Daoy (cell line): ENCODE measurements at places on chromosomes 6 and 20.
A peak's percentile ranks its signal among the peaks of the same experiment; 100 is the strongest.

DNA sequence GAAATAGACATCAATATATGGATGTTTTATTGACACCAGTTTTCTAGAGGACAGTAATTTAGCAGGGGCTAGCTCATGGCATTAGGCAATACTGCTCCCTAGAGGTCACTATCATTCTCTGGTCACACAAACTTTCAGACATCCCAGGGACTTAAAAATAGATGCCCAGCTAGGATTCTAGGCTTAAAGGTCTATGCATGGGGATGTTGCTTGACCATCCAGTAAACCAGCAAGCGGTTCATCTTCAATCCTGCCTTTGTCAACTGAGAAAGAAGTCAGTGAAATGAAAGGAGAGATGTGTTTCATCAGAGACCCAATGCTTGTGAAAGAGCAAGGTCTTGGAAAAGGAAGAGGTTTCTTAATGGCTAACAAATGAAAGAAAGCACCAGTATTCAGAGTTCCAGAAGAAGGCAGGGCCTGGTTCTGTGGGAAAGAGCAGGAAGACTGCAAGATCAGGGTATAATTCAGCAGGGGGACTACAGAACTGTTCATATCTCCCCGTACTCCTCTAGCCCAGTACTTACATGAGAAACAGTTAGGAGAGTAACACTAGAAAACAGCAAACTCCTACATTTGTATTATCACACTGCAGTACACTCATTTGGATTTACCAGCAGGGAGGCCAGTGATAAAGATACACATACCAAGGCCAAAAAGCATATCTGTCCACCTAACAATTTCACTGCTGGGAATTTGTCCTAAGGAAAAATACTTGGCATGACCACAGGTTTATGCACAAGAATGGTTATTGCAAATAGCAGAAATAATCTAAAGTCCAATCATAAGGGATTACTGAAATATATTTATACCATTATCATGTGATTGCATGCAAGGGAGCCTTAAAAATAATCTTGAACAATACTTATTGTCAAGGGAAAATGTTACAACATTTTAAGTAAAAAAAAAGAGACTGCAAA is 151.4 kb upstream of the LAMA2 start:
- peak; percentile 51 for DNase-seq

DNA sequence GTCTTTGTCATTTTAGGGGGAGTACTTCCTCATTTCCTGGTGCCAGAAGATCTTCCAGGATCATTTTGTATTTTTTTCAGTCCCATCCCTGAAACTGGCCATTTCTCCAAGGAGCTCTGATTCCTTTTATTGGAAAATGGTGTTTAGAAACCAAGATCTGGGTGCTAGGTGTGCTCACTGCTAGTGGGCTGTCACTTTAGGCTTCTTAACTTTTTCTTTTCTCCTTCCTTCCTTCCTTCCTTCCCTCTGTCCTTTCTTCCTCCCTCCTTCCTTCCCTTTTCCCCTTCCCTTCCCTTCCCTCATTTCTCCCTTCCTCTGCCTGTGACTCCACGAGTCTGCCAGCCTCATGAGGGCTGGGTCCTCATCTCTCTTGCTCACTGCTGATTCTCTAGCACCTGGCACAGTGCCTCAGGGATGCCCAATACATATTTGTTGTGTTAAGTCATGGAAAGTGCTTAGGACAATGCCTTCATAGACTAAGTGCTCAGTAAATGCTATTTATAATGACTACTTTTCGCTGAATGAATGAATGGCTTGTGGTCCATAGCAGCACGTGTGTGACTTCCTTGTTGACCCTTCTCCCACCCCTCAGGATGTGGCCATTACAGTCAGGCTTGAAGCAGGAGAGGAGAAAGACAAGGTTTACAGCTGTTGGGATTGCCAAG is 36.9 kb downstream of the APCDD1L start:
- DNase-seq: no peak

- peak; percentile 33 for DNase-seq
Measured at GRCh38 chr20:49685809-49686208, 27.9 kb downstream of the B4GALT5 start.

DNA sequence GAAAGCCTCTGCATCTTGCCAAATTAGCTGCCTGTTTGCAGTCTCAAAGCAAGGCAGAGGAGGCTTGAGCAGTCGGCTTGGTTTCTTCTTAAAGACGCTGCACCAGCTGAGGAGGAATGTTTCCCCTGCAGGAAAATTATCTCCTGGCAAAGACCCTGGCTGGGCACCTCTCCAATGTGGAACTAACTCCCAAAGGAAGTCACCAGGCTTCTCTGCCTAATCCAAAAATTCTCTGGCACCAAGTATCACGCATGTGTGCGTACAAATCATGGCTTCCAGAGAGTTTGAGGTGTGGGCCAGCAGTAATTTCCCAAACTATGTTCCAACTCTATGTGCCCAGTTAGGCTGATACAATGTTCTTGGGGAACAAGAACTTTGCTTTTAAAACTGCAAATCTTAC is 176.2 kb downstream of the KIF16B start:
- DNase-seq: no peak

- no peak for DNase-seq
Measured at GRCh38 chr6:26016245-26016962, 53.8 kb downstream of the TRIM38 start.

DNA sequence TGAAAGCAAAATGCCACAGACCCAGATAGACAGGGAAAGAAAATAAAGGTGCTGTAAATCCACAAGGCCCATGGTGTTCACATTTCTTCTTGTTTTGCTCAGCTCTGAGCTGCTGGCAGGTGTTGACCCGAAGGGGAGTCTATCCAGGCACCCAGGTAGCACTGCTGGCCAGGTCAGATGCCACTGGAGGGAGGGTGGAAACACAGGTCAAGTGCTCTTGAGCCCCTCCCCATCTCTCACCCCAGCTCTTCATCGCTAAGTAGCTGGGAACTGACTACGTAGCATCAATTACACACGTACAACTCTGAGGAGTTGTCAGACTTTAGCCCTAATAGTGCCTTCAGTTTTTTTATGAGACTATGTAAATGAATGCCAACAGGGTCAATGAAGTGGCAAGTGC is 287.8 kb upstream of the QKI start:
- DNase-seq: no peak

DNA sequence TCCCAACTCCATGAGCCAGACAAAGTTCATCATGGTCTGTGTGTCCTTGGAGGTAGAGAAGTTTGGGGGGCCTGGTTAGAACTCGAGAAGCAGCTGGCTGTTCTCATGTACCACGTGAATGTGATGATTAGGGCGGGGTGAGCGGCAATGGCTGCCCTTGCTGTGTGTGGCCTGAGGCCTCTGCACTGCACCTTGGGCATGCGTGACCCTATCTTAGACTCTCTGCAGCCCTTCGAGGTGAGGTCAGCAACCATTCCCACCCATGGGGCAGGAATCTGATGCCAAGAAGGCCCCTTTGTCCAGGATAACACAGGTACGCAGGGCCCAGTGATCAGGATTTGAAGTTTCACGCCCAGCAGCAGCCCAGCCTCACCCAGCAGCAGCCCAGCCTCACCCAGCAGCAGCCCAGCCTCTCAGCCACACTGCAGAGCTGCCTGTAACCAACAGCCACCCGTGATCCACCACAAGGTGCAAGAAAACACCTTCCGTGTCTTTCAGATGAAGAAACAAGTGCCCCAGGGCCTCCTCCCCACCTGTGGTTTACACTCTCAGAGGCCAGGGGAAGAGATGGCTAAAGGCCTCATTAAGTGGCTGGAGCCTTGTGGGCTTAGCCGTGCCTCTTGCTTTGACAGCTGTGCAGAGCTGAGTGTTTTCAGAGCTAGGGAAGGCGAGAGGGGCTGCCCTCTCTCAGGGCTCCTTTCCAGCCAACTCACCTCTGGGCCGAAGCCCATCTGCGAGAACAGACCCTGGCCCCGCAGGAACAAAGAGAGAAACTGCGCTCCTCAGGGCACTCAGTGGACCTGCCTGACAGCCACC is 195.2 kb upstream of the CDH4 start:
- no peak for DNase-seq

DNA sequence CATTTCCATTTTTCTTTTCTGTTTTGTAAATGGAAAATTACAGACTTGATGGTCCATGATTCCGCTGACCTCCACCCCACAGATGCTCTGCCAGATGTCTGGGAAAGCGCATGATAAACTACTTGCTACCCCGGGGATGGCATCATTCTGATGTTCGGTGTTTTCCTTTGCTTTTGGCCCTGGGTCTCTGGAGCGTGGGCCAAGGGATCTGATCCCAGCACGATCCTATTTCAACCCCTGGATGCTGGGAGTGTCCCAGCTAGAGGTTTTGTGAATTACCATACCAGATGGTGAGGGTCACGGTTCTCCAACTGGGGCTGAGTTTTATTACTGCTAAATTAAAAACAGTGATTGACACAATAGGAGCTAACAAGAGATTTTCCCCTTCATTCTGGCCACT is 25.2 kb upstream of the MYLIP start:
- no peak for DNase-seq

DNA sequence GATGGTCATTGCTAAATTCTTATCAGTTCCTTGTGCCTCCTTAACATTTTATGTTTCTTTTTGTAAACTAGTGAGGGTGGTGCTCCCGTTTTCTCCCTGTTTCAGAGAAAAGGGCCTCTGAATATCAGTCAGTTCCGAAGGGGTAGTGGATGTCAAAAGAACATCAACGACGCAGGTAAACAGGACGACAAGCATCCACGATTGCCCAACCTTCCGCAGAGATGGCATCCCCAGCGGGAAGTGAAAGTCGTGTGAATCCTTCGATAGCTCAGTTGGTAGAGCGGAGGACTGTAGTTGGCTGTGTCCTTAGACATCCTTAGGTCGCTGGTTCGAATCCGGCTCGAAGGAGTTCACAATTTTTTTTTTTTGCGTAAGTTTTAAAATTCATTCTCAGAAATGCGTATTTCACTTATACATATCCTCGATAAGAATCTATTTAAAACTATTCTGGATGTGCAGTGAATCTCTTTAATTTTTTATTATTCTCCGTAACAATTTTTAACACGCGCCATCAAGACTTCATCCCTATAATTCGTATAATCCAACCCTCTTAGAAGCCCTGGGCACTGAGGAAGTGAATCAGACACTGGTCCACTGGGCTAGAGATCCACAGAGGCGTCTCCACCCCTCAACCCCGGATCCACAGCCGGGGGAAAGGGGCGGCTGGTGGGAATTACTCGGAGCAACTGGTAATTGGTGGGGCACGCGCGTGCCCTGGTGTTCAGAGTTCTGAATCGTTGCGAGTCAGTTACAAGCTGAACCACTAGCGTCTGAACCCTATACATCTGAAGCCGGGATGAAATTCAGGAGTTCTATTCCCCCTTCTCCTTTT is 27.9 kb upstream of the ABT1 start:
- peak; percentile 93 for DNase-seq

DNA sequence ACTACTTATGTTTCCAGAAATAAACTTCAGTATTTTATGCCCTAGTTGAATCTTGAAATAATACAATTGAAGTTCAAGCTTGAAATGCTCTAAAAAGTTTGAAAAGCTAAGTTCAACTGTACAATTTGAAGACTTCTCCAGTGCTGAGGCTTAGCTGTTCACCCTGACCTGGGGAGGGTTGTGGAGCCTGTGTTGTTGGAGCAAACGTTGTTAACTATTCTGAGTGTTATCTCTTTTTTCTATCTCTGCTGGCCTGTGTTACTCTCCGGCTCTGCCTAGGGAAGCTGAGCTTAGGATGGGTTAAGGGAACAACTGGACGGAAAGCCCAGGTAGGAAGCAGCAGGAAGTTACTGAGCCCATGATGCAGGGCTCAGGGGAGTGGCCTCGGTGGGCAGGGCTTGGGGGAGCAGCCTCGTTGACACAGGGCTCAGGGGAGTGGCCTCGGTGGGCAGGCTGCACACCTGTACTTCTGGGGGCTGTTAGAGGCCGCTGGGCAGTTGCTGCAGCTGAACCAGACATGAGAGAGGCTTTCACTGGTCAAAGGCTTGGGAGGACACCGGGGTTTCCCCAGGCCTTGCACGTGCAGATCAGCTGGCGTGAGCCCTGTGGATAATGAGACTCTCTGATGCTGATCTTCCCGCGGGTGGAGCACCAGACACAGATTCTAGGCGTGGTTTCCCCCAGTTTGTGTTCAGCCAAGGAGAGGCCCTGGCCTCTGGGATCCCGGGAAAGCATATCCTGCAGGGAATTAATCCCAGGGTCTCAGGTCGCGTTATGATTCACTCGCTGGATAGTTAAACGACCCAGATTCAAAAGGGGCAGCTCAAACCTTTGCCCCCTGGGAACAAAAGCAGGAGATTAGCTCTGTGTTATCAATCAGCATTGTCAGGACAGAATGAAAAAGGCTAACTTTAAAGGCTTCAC is 58.9 kb downstream of the ERMARD start:
- DNase-seq: peak; percentile 23

DNA sequence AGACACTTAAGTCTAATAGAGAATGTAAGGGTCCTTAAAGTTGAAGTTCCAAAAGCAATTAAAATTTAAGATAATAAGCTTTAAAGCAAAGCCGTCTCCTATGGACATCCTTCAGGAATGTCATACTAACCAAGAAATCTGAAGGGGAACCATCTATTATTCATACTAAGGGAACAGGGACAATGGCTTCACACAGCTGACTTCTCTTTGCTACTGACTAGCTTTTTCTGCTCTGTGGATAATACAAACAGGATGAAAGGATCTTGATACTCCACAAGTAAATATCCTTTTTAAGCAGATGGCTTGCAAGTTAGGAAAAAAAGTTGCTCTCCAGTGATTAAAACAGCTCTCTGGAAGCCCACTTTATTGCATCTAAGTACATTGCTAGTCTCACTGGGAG is 178.6 kb downstream of the BACH2 start:
- no peak for DNase-seq

DNA sequence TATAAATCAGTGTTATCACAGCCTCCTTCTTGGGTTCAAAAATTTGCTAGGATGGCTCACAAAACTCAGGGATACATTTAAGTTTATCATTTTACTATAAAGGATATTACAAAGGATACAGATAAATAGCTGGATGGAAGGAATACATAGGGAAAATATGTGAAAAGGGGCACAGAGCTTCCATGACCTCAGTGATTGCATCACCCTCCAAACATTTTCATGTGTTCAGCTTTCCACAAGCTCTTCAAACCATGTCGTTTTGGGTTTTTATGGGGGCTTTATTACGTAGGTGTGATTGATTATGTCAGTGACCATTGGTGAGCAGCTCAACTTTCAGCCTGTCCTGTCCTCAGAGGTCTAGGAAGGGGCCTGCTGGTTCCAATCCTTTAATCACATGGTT is 68.0 kb downstream of the CYB5R4 start:
- DNase-seq: no peak

DNA sequence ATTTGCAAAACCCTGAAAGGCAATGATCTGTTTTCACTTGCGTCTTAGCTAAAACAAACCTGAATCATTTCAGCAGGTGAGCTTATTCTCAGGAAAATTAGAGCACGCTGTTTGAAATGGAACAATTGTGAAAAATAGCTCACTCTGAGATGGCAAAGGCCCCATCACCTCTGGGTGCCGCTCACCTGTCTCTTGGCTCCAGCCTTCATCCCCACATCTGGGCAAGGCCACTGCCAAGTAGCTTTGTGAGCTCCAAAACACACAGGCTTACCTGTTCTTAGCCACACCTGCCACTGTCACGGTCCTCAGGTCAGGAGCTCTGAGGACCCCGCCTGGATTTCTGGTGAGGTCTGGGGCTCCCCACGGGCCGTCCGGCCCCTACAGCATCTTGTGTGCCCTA is 66.7 kb downstream of the SMOC2 start:
- no peak for DNase-seq

GRCh38 chr20:36310215-36310981 is 4.3 kb downstream of the DLGAP4 start:
- no peak for DNase-seq

GRCh38 chr20:19554666-19555065 is 203.4 kb upstream of the RIN2 start:
- DNase-seq: no peak

GRCh38 chr6:9131616-9132015 is 696.3 kb upstream of the SLC35B3 start:
- DNase-seq: peak; percentile 17
